DMS79 (cell line): ENCODE measurements at places on chromosomes 16 and 17.

GRCh38 chr16:49021136-49021535 is 260.5 kb downstream of the CBLN1 start:
- no peak for DNase-seq

DNA sequence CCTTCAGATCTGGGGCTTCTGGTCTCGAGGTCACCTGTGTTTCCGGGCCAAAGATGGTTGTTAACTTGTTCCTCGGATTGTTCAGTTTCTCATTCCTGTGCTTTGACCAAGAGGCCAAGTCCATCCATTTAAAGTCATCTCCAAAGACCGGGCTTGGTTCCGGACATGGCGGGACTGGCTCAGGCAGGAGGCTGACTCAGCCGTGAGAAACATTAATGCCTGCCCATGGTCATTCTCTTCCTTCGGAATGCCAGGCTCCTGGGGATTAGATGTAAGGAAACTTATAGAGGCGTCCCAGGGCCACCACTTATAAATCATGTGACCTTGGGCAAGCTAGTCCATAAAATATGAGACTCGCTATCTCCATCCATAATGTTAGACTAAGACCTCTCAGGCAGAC is 13.6 kb upstream of the NKD1 start:
- DNase-seq, result no peak

- no peak for DNase-seq
Observed at GRCh38 chr17:39973496-39973895, 7.1 kb upstream of the PSMD3 start.

GRCh38 chr17:73480740-73481139 is 163.5 kb downstream of the SDK2 start:
- DNase-seq, result no peak

GRCh38 chr16:55021595-55022475 is 91.2 kb downstream of the IRX5 start:
- DNase-seq, result no peak
